Cerebellar cortex (tissue), 1 donor: ENCODE measurements at places on chromosomes 3 and 15.

DNA sequence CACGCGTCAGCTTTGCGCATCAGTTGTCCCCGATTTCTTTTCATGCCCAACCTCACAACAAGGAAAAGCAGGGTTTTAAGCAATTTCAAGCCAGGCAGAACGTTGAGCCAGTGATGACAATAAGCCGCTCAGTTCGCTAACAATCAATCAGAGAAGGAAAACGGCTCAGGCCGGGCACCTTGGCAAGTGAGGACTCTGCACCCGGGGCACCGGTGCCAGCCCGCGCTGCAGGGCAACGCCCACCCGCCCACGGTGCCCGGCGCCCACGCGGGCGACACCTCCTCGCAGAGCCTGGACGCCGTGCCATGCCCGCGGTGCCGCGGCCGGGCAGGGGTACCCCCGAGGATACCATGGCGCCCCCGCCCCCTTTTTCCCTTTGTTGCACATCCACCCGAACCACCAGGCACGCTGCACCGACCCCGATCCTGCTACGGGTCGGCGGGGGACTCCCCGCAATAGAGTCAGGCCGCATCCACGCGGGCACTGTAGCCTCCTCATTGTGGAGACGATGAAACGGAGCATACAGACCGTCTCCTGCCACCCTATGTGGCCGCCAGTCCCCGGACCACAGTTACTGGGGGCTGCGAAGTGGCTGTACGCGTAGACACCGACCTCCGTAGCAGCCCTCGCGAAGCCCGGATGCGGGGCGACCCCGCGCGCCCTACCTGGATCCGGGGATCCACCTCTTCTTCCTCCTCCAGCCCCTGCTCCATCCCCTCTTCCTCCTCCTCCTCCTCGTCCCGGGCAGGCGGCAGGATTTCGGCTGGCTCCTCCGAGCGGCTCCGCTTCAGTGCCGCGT, 581 bp downstream of the SH3BP5 start:
- DNase-seq = peak; percentile 60

DNA sequence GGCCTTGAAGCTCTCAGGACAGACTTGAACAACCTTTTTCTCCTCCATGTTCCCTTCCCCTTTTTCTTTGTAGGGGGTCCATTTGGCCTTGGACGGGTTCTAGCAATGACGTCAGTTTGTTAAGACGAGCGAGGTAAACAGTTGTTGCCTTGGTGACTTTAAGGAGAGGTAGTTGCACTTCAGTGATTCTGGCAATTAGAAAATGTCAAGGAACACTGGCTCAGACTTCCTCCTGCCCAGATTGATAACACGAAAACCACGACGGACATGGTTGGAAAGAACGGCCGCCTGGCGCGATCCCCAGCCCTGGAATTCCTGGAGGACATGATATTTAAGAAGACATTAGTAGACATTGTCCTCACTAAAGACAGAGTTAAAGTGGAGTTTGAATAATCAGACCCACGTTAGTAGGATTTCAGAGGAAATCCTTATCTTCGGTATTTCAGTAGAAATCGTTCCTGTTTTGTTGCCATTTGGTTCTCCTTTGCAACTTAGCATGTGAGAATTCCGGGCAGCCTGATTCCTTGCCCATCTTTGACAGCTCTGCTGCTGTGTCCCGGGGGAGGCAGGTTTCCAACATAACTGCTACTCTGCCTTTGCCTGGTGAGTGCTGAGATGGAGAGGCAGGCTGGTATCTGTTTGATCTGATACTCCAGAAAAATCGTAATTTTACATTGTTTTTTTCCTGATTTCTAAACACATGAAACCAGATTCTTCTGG, 87.3 kb downstream of the ST6GAL1 start:
- no peak for DNase-seq

GRCh38 chr15:75925440-75925839, 21.8 kb downstream of the FBXO22 start:
- no peak for DNase-seq

DNA sequence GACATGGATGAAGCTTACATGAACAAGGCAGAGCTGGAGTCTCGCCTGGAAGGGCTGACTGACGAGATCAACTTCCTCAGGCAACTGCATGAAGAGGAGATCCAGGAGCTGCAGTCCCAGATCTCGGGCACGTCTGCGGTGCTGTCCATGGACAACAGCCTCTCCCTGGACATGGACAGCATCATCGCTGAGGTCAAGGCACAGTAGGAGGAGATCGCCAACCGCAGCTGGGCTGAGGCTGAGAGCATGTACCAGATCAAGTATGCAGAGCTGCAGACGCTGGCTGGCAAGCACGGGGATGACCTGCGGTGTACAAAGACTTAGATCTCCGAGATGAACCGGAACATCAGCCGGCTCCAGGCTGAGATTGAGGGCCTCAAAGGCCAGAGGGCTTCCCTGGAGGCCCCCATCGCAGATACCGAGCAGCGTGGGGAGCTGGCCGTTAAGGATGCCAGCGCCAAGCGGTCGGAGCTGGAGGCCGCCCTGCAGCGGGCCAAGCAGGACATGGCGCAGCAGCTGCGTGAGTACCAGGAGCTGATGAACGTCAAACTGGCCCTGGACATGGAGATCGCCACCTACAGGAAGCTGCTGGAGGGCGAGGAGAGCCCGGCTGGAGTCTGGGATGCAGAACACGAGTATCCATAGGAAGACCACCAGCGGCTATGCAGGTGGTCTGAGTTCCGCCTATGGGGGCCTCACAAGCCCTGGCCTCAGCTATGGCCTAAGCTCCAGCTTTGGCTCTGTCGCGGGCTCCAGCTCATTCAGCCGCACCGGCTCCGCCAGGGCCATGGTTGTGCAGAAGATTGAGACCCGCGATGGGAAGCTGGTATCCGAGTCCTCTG, 77.6 kb downstream of the CLDN11 start:
- DNase-seq = no peak

GRCh38 chr3:32045091-32045915, 61.1 kb upstream of the GPD1L start:
- DNase-seq = peak; percentile 45

- no peak for DNase-seq
These were observed 16.6 kb downstream of the EPB42 start for GRCh38 chr15:43204016-43204901.

GRCh38 chr3:126113733-126114442, 30.0 kb upstream of the SLC41A3 start:
- DNase-seq = no peak

- peak; percentile 8 for DNase-seq
These were observed 1.2 kb downstream of the SETD2 start for GRCh38 chr3:47162697-47163168.
